ENCODE measurements at places on chromosomes 5 and 9. TPM values are rescaled to one million over a fixed set of nuclear protein-coding genes. Genes with fewer than 3 reads are reported as not detected.

- no peak for DNase-seq
These were observed 53.2 kb upstream of the FBXW11 start for GRCh38 chr5:172059661-172060100.

DNA sequence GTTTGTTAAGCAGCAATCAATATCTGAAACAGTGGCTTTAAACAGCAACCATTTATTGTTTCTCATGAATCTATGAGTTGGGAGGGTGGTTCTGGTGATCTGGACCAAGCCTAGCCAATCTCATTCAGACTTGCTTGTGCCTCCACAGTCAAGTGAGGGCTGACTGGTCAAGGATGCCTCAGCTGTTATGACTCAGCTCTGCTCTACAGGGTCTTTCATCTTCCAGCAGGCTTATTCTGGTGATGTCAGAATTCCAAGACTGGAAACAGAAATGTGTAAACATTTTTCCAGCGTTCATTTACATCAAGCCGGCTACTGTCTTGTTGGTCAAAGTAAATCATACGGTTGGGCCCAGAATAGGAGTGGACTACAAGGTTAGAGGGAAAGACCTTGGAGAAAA, 2.5 kb upstream of the PIP5K1B start:
- no peak for DNase-seq

GRCh38 chr5:42943931-42944631, 96.0 kb downstream of the ANXA2R start:
- no peak for DNase-seq

The SCGB3A1 gene
- not detected for total RNA-seq
